ENCODE measurements at places on chromosomes 4 and X.

GRCh38 chrX:123833387-123833786 is 26.5 kb upstream of the XIAP start:
- DNase-seq, result no peak

DNA sequence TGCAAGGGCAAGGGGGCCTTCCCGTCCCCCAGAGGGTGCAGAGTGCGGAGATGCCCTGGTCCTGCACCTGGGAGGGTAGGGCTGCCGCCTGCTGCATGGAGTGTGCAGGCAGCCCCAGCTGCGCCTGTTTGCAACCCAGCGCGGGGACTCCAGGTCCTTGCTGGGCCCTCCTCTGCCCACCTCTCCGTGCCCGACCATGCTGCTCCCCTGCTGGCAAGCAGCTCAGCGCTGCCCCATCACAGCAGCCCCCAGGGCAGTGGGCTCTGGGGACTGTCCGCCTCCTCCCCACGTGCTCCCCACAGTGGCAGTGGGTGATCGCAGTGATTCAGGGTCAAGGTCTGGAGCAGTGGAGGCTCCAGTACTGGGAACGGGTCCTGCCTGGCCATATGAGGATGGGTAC is 5.0 kb upstream of the FBXW7 start:
- no peak for DNase-seq

DNA sequence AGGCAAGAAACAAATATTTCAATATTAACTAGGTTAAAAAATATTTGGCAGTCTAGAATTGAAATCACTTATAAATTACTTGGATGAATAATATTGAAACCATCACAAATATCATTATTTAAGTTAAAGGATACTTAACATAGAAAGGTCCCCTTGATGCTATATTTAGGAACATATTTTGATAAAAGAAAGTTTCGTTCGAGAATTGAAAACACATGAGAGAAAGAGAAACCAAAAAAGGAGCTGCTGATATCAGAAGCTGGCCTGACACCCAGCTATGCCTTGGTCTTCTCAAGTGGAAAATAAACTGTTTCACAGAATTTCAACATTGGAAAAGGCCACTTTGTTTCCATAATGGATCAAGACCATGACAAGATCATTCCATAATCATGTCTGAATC is 762.4 kb downstream of the DMD start:
- DNase-seq, result no peak

DNA sequence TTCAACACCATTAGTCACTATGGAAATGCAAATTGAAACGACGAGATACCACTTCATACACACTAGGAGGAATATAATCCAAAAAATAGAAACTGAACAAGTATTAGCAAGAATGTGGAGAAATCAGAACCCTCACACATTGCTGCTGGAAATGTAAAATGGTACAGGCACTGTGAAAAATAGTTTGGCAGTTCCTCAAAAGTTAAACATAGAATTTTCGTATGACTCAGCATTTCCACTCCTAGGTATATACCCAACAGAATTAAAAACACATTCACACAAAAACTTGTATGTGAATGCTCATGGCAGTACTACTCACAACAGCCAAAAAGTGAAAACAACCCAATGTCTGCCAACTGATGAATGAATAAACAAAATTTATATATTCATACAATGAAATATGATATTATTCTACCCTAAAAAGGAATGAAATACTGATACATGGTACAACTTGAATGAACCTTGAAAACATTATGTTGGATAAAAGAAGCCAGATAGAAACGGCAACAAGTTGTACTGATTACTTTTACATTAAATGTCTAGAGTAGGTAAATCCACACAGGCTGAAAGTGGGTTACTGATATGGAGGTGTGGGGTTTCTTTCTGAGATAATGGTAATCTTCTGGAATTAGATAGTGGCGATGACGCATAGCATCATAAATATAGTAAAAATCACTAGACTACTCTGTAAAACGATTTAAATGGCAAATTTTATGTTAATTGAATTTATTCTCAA is 22.3 kb downstream of the TEC start:
- no peak for DNase-seq

GRCh38 chrX:7132335-7133049 is 15.0 kb upstream of the STS start:
- peak; percentile 5 for DNase-seq

DNA sequence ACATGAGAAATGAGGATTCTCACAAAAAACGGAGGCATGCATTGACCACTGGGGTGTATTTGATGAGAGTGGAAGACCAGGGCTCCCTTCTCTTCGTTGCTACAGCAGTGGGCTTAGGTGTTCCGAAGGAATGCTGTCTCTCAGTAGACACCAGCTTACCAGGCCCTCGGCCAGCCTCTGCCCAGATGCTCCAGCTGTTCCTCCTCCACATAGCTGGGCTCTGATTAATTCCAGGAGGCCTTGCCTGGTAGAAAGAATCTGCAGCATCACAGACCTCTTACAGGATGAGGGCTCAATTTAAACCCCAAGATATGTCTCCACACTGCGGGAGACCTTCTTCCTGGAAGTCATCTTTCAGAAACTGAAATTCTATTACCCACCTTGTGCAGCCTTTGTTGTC is 346.6 kb upstream of the TENM3 start:
- no peak for DNase-seq

GRCh38 chr4:187444061-187444460 is 551.5 kb upstream of the ZFP42 start:
- DNase-seq, result no peak

DNA sequence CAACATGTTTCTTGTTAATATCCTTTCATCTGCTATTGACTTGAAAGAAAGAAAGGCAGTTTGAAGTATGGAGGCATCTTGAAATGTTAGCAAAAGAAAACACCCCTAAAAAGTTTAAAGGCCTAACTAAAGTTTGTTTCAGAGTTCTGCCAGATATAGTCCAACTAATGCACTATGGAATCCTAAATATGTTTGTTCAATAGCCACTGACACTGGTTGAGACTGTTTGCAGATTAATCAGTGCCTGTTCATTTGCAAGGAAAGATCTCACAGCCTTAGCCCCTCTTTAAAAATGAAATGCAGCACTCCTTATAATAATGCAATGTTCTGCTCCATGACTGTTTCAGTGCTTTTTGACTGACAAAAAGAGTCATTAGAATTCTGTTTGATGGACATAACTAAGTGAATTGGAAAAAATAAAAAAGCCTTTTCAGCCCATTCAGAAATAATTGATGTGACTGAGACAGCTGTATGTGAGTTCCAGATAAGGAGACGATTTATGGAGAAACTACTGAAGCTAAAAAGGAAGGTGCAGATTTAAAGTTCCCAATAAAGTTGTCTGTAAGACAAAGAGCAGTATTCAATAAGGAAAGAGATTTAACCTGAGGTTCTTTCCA is 192.0 kb downstream of the PCDH7 start:
- DNase-seq, result no peak

DNA sequence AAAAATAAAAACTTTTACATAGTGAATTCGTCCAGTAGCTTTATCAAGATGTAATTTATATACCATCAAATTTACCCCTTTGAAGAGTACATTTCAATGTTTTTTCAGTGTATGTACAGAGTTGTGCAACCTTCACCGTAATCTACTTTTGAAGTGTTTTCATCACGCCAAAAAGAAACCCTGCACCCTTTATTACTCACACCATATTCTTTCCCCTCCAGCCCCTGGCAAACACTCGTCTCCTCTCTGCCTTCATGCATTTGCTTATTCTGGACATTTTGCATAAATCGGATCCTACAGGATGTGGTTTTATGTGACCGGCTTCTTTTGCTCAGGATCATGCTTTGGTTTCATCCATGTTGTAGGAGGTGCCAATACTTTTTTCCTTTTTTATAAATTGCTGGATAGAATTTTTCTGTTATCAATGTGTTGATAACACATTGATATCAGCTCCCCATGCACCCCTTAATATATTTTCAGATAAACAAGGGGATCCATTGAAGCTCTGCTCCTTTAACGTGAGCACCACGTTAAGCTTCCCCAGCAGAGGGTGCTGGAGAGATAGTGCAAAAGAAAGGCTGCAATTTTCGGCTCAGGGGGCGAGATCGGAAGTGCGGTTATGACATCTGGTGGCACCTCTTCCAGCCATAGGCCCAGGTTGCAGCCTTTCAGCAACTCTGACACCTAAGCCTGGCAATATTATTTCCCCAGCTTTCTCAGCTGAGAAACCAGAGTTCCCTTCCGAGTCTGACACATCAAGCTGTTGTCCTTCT is 100.1 kb upstream of the VCX3B start:
- no peak for DNase-seq

DNA sequence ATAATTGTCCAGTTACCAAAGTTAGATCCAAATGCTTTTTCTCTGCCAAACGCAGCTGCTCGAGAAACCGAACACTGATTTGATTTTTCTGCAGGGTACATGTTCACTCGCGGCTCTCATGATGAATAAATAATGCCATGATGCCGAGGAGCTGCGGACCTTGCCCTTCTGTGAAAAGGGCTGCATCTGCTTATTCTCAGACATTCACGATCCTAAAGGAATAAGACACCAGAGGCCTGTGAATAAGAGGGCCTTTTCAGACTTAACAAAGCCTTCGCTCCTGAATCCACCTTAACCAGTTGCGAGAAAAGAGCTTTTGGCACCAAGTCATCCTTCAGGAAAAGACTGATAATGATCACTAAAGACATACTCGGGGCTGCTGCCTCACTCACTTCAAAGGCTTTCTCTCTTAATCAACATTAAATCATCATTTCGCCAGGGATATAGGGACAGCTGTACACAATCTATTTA is 147.5 kb downstream of the FBXO8 start:
- no peak for DNase-seq

GRCh38 chrX:135170877-135171519 is at the start of gene CT55:
Gene CT55, minus strand, starts transcription at chrX:135171398. Its CDS starts 227 bp downstream, at chrX:135171171.
- DNase-seq, result no peak

GRCh38 chr4:30920043-30920442 is 199.9 kb downstream of the PCDH7 start:
- no peak for DNase-seq

Data from stimulated activated CD4-positive, alpha-beta T cell treated with anti-CD3 and anti-CD28 coated beads, Interleukin-4, amount 100 ng/mL, for 48 hours (primary cell).